ENCODE measurements at places on chromosomes 2 and 18. TPM values are rescaled to one million over a fixed set of nuclear protein-coding genes. Genes with fewer than 3 reads are reported as not detected.

The CD207 gene
- 1.3 TPM for total RNA-seq

The RIT2 gene
- total RNA-seq, result not detected

The ERICH2 gene
- 1.4 TPM for total RNA-seq

The APLF gene
- total RNA-seq, result 8.9 TPM

The ANO7 gene
- total RNA-seq, result 1.4 TPM

The LOXHD1 gene
- 0.29 TPM for total RNA-seq

The RETREG2 gene
- 79.6 TPM for total RNA-seq

The SH3RF3 gene
- total RNA-seq, result 8.0 TPM

The RBM44 gene
- total RNA-seq, result 1.5 TPM

The IL18R1 gene
- total RNA-seq, result 12.4 TPM

The DSG4 gene
- not detected for total RNA-seq

The CDK15 gene
- total RNA-seq, result 2.3 TPM

The NOL4 gene
- total RNA-seq, result 10.5 TPM

The IL36RN gene
- not detected for total RNA-seq

The FEV gene
- not detected for total RNA-seq

The BAZ2B gene
- total RNA-seq, result 135 TPM

The C2orf76 gene
- total RNA-seq, result 14.3 TPM

The MFSD2B gene
- total RNA-seq, result 1.8 TPM

The EPG5 gene
- 35.8 TPM for total RNA-seq

The CENPA gene
- 0.26 TPM for total RNA-seq

The LGALSL gene
- total RNA-seq, result 10.0 TPM

The SRD5A2 gene
- total RNA-seq, result 0.65 TPM

The PARD6G gene
- total RNA-seq, result 26.4 TPM

The FNDC4 gene
- total RNA-seq, result 3.7 TPM

The SAG gene
- total RNA-seq, result not detected

The PTH2R gene
- total RNA-seq, result not detected

Data from ureter (tissue), 1 donor.